ENCODE measurements at places on chromosomes 11 and 22. TPM values are rescaled to one million over a fixed set of nuclear protein-coding genes. Genes with fewer than 3 reads are reported as not detected.

Gene MAP6
- total RNA-seq, result 23.8 TPM

Gene FUT4
- total RNA-seq, result 5.9 TPM

Gene DUSP8
- 14.4 TPM for total RNA-seq

Gene VPS11
- total RNA-seq, result 56.7 TPM

Gene OR51B4
- total RNA-seq, result 0.74 TPM

Gene CFL1
- total RNA-seq, result 570 TPM

Gene SEPTIN3
- total RNA-seq, result 2.2 TPM

Gene TUBA8
- 17.2 TPM for total RNA-seq

Gene ARSA
- total RNA-seq, result 73.5 TPM

Gene CASP5
- not detected for total RNA-seq

Gene KDM2A
- total RNA-seq, result 169 TPM

Gene GRM5
- total RNA-seq, result 4.9 TPM

Gene BEST1
- 33.4 TPM for total RNA-seq

Gene SCGB1A1
- not detected for total RNA-seq

Gene AHNAK
- 137 TPM for total RNA-seq

Gene RCOR2
- 3.9 TPM for total RNA-seq
